ENCODE measurements at places on chromosomes 12 and 14.

GRCh38 chr12:95179011-95179410 lies 38.3 kb downstream of the FGD6 start:
- DNase-seq, result no peak

DNA sequence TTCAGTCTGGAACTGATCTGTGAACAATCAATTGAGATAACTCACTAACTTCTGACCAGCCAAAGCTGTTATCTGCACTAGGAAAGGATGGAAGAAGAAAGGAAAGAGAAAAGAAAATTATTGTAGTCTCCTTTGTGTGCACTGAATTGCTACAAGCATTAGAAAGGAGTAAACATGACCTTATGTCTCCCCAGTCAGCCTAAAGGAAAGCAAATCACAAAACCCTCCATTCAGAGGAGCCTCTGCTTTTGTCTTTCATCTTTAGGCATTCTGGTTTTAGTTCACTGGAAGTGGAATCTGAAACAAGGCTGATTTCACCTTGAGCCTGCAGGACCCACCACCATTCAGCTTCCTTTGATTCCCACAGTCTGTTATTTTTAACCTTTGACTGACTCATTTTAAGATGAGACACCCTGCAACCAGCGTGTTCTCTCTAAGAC lies 26.0 kb downstream of the TBX3 start:
- DNase-seq, result no peak

- DNase-seq, result no peak
Measured at GRCh38 chr14:57970594-57970993, 104.7 kb upstream of the SLC35F4 start.

DNA sequence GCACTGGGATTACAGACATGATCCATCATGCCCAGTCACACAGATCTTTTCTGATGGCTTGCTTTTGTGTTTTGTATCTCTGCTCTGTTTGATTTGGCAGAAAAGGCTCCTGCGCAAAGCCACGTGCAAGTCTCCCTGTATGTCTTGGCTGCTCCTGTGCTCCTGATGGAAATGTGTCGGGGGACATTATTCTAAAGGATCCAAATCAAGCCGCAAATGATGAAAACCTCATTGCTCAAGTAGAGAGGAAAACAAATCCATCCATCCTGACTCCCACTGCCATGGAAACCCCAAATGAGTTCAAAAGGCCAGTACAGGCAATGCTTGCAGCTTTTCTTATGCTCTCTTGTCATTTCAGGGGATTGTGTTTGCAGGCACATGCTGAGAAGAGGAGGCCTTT lies 93.8 kb downstream of the NDUFA12 start:
- DNase-seq, result no peak

DNA sequence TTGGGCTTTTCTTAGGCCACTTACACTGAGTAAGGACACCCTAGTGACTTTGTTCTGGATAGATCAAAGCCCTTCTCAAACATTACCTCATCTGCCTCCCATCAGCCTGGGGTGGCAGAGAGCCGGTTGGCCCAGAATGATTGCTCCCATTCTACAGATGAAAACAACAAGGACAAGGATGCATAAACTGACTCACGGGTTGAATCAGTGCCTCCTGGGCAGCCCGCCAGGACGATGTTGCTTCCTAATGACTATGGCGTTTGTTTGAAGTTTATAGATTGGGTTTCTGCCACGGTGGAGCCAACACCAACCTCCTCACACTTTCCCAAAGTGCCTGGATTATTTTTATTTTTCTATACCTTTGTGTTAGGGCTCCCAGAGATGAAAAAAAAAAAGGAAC lies 3.6 kb upstream of the VRK1 start:
- DNase-seq, result no peak

GRCh38 chr12:131941116-131941986 lies 8.4 kb upstream of the EP400 start:
- no peak for DNase-seq

GRCh38 chr12:118237052-118237665 lies 101.2 kb downstream of the PEBP1 start:
- no peak for DNase-seq

DNA sequence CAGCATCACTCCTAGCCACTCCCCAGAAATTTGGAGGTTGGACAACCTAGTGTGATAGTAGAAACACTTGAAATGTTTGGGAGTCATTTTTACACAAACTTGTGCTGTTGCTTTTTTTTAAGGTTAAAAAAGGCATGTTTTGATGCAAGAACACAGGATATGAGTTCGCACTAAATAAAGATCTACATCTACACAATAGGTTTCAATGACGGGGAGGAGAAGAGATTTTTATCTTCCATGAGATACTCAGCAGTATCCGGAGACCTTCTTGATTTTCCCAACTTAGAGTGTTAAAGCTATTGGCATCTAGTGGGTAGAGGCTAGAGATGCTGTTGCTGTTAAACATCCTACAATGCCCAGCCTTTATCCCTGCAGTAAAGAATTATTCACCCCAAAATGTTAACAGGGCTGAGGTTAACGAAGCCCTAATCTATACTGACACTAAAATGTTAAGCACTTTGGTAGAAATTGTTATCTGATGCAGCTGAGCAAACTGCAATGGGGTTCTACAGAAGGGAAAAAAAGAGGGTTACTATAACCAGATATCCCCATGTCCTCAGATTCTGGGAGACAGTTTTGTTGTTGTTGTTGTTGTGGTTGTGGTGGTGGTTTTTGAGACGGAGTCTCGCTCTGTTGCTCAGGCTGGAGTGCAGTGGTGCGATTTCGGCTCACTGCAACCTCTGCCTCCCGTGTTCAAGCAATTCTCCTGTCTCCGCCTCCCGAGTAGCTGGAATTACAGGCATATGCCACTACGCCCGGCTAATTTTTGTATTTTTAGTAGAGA lies 14.0 kb upstream of the PCNX1 start:
- DNase-seq, result no peak

- DNase-seq, result no peak
Measured at GRCh38 chr12:106519607-106520021, 63.2 kb upstream of the RFX4 start.

GRCh38 chr12:30357766-30358490 lies 337.7 kb downstream of the IPO8 start:
- DNase-seq, result no peak

- DNase-seq, result no peak
Measured at GRCh38 chr12:52971679-52972329, 22.9 kb downstream of the KRT18 start.

DNA sequence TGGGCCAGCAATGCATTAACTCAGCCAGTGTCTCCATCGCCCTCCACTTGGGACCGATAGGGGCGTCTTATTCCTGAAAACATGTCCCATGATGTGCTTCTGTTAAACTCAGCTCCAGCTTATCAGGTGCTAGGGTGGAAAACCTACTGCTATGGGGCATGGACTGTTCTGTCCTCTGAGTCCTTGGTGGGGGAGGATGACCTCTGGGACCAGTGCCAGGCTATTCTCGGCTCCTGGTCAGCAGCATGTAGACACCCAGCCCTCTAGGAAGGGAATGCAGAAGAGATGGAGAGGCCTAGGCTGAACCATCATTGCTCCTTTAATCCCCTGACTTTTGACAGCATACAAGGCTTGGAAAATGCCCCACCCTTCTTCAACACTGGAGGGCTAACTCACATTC lies 486.2 kb downstream of the MED13L start:
- no peak for DNase-seq

DNA sequence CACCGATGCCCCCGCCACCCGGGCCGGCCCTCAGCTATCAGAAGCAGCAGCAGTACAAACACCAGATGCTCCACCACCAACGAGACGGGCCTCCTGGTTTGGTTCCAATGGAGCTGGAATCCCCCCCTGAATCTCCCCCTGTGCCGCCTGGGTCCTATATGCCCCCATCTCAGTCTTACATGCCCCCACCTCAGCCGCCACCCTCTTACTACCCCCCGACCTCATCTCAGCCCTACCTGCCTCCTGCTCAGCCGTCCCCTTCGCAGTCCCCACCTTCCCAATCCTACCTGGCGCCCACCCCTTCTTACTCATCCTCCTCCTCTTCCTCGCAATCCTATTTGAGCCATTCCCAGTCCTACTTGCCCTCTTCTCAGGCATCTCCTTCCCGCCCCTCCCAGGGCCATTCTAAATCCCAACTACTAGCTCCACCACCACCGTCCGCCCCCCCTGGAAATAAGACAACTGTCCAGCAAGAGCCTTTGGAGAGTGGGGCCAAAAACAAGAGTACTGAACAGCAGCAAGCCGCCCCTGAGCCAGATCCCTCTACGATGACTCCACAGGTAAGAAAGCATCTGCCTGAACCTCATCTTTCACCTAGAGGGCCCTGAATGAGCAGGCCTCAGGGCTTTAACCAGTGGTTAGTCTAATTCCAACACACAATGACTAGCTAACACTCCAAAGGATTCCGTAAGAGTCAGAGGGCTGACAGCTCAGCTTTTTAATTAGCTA lies 851 bp downstream of the YLPM1 start:
- DNase-seq, result no peak

- no peak for DNase-seq
Measured at GRCh38 chr14:95527387-95528002, 7.4 kb upstream of the GLRX5 start.

GRCh38 chr14:69441948-69442347 lies 42.6 kb upstream of the PLEKHD1 start:
- no peak for DNase-seq

GRCh38 chr14:94028450-94028826 lies 2.3 kb downstream of the OTUB2 start:
- DNase-seq, result no peak

DNA sequence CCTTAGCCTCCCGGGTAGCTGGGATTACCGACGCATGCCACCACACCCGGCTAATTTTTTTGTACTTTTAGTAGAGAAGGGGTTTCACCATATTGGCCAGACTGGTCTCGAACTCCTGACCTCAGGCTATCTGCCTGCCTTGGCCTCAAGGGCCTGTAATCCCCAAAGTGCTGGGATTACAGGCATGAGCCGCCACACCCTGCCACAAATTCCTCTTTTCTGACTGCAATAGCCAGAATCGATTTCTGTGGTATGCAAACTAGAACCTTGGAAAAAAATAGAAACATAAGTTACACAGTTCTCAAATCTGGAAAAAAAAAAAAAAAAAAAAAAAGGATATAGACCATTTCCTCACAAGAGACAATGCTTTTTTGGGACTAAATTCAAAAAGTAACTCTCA lies 184.6 kb upstream of the EGLN3 start:
- DNase-seq, result no peak

- no peak for DNase-seq
Measured at GRCh38 chr14:101843665-101844064, 82.2 kb downstream of the PPP2R5C start.

DNA sequence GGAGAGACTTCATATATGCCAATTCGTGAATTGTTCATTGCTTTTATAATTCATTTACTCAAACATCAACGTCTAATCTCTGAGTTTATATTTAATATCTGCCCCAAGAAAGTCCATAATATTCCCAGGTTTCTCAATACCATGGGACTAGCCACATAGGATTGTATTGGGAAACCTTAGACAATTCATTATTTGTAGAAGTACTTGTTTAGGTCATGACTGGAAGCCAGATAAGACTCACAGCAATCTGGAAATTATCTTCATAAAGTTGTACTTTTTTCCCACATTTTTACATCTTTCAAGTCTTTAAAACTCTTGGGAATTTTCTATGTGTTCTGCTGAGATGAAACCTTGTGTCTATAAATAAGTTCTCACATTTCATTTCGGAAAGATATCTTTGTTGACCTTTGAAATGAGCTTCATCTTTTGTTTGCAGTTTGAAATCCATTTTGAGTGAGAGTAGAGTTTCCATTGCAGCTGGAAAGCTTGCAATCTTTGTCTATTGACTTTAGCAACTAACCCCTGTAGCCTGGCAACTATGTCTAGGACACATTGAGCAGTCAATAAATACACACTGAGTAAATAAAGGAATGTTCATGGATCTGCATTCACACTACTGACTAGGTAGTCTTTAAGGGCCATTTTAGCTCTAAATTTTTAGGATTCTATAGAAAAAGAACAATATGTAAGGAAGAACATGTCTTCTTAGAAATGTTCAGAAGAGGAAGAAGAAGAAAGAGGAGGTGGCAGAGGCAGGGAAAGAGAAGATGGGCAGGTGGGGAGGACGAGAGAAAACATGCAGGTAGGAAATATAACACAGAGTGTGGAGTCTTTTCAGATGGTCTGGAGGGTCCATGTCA lies 154.4 kb downstream of the LRIG3 start:
- DNase-seq, result no peak

GRCh38 chr12:6262623-6263022 lies 47.9 kb upstream of the PLEKHG6 start:
- no peak for DNase-seq

GRCh38 chr12:121858662-121859572 lies at the start of gene HPD:
Gene HPD, minus strand, starts transcription at chr12:121858859. Its CDS starts 36 bp downstream, at chr12:121858823.
- no peak for DNase-seq

GRCh38 chr14:50821510-50822464 lies 9.2 kb downstream of the NIN start:
- no peak for DNase-seq

DNA sequence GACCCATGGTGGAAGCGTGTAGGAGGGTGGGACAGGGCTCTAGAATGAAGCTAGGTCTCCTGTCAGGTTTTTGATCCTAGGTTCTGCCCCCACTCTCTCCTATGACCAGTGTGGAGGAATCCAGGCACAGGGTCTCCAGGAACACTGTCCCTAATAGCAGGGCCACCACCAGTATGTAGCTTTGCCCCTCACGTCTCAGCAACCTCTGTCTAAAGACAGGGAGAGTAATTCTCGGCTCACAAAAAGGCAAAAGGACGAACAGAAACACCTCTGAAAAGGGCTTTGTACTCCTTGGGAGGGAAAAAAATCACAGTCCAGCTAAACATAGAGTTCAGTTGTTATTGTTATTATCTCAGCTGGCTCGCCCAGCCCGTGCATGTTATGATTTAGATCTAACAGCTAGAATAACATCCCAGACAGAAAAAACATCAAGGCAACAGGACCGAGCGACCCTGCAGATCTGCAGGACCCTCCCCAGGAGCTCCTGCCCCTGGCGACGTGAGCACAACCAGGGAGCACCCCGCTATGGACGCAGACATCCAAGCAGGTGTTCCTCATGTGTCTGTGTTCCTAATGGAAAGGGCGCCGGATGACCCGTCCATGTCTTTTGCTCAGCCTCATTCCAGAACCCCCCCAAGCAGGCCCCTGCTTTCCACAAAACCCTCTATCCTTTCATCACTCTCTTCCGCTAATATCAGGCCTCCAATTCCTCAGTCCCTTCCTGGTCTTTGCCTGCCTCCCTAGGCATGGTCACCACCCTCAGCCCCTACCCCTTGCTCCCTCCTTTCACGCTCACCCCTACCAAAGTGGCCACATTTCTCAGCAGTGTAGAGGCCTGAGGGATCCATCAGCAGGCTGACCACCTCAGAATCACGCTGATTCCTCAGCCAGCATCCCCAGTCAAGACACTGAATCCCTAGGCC lies 14.2 kb upstream of the SLC6A12 start:
- no peak for DNase-seq

DNA sequence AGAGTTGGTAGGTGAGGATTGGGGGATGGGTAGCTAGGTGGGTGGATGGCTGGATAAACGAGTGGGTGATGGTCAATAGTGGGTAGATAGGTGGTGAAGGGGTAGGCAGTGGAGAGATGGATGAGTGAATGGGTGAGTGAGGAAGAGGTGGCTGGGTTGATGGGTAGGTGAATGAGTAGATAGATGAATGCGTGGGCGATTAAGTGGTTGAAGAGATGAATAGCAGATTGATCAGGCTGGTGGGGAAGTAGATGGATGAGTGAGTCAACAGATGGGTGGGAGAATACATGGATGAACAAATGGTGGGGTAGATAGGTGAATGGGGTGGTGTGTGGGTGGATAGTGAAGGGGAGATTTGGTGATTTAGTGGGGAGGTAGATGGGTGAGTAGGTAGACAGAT lies 51.1 kb downstream of the SYNE3 start:
- DNase-seq, result no peak

- DNase-seq, result no peak
Measured at GRCh38 chr12:13067322-13067721, 23.1 kb downstream of the FAM234B start.

GRCh38 chr12:47954467-47955045 lies 8.8 kb upstream of the TMEM106C start:
- no peak for DNase-seq
